ENCODE measurements at places on chromosomes 5 and 9.

GRCh38 chr9:70911791-70912190 is 209.6 kb downstream of the TRPM3 start:
- no peak for DNase-seq

- DNase-seq, result no peak
Observed at GRCh38 chr9:94632737-94633136, 6.6 kb downstream of the FBP1 start.

DNA sequence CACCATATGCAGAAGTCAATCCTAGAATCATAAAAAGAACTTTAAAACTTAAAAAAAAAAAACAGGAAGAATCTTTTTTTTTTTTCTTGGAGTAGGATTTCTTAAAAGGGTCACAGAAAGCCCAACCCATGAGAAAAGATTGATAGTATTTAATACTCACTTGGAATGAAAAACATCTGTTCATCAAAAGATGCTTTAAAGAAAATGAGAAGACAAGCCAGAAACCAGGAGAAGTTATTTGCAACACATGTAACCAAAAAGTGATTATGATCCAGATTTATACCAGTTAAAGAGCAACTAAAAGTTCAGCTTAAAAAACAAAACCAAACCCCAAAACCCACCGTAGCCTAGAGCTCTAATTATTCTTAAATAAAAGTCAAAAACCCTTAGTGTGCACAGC is 69.3 kb downstream of the TLE4 start:
- no peak for DNase-seq

GRCh38 chr5:13910201-13910600 is 34.3 kb downstream of the DNAH5 start:
- DNase-seq, result no peak
